ENCODE measurements at places on chromosomes 5 and 9.

- no peak for DNase-seq
These were observed 24.9 kb upstream of the ELAVL2 start for GRCh38 chr9:23850690-23851629.

GRCh38 chr9:13397220-13397619 lies 117.7 kb upstream of the MPDZ start:
- DNase-seq = no peak

DNA sequence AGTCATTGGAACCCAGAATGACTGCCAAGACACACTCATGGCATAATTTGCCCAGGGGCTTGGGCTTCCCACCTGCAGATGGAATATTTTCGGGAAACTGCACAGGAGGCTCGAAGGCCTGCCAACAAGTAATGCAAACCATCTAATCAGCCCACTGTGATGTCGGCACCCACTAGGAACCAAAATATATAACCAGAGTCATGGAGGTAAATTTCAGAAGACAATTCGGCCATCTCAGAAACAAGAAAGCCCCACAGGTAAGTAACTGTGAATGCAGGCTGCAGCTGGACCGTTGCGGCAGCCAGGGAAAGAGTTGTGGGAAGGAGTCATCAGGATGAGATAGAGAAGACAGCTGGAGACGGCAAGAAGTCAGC lies 264.4 kb downstream of the SYK start:
- DNase-seq = no peak

GRCh38 chr5:106174903-106175302 lies 1495.8 kb downstream of the EFNA5 start:
- DNase-seq = no peak

GRCh38 chr5:139971202-139971725 lies 71.8 kb downstream of the NRG2 start:
- DNase-seq = no peak

DNA sequence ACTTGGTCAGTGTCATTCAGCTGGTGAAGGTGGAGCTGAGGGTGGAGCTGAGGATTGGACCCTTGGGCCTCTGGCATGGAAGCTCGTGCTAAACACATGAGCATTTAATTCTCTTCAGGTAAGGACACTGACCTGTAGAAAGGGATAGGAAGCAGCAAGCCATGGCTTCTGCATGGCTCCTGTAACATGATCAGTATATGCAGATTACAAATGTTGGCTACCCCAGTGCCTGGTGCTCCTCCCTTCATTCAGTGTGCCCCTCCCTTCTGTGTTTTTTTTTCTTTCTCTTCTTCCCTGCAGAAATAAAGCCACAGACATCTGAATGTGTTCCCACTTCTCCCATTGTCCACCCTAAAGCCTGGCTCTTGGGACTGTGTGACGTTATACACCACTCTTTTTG lies 52.9 kb downstream of the ARHGAP26 start:
- no peak for DNase-seq

- no peak for DNase-seq
These were observed 7.4 kb upstream of the SPDL1 start for GRCh38 chr5:169576181-169576598.

DNA sequence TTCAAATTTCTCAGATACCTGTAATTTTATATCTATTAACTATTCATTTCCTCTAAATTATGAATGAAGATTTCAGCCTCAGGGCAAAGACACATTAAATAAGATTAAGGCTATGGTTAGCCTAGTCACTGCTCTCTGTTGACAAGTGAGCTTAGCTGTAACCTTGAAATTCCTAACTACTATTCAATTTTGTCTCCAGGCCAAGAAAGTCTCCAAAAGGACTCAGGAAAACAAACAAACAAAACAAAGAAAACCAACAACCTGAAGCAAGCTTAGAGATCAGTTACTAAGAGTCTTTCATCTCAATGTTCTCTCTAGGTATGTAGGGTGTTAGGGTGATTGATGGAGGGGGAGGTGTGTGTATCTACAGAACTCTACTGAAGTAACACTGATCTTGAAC lies 9.6 kb upstream of the CTNNAL1 start:
- no peak for DNase-seq

DNA sequence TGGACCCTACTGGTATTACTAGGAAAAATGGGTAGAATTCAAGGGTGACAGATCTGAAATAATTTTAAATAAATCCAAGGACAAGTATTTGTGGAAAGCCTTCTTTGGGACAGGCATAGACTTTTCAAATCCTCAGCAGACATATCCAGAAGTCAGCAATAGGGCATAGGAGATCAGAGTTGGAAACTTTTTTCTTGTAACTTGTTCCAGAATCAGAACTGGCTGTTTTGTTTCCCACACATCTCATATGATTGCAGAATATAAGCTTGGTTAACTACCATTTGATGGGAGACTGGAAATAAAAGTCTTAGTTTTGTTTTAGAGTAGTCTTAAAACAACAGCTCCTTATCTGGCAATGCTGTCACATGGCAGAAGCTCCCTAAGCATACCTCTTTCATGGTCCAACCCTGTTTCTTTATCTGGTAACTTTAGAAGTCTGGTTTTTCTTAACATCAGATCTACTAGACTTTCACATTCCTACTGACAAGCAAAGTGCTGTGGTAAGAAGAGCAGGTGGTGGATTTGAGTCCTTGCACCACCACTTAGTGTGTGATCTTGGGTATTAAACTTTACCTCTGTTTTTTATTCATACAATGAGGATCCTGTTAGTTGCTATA lies 25.1 kb downstream of the XRCC4 start:
- no peak for DNase-seq

DNA sequence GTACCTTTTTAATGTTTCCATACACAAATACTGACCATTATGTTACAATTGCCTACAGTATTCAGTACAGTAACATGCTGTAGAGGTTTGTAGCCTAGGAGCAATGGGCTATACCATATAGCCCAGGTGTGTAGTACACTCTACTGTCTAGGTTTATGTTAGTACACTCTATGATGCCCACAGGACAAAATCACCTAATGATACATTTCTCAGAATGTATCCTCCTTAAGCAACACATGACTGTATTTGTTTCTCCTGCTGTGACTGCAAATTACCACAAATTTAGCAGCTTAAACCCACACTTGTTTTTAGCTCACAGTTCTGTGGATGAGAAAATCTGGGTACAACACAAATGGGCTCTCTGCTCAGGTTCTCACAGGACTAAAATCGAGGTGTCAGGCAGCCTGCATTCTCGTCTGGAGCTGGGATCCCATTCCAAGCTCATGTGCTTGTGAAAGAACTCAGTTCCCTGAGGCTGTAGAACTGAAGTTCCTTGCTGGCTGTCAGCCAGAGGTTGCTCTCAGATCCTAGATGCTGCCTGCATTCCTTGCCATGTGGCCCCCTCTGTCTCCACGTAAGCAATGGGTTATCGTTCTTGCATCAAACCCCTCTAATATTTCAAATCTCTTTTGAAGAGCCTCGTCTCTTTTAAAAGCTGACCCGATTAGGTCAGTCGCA lies 38.6 kb upstream of the PIK3R1 start:
- no peak for DNase-seq

DNA sequence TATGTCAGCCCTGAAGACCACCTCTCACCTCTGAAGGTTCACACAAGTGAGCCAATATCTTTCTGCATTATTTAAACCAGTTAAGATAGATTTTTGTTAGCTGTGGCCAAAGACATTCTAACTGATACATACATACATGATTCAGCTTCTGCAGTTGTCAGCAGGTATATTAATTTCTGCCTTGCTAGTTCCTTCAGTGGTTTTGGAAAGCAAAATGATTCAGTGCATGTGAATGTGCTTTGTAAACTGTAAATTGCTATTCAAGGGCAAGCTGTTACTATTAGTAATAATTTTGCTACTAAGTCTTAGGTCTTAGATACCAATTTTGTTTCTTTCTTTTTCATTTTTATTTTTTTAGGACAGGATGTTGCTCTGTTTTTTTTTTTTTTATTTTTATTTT lies 89.2 kb upstream of the ERBIN start:
- DNase-seq = no peak

DNA sequence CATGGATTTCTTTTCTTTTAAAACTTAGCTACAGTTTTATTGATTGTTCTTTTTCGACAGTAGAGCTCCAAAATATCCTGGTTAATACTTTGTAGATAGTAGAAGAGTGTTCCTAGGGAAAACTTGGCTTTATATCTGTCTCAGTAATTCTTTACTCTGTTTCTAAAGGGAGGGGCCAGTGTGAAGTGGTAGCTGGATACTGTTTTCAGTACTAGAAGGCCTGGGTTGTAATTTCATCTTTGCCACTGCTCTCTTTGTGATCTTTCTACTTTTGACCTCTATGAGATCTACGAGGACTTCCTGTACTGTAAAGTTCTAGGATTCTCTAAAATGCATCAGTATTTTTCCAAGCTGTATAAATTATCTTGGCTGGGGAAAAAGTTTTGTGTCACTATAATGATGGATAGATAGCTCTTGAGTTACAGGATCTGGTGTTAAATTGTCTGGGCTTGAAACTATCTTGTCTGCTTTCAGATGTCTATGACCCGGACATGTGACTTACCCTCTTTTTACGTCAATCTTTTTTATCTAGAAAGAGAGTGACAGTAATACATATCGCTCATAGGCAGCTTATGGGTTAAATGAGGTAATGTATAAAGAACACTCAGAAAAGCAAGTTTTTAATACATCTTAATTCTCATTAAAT lies 53.6 kb downstream of the PRR16 start:
- no peak for DNase-seq

DNA sequence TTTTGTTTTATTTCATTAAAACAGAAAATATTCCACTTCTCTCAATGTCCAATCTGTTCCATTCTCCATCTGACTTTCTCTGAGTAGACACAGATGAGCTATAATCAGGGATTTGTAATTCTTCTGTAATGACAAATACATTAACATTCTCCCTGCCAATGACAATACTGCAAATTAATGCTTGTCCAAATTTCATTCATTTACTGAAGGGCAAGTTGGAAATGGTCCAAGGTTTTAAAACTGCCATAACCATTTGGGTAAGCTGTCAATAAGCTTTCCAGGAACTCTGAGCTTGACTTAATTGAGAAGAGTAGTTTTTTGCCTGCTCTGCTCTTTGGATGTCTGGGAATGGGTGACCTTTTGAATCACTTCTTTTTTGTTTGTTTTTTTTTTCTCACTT lies 253.5 kb downstream of the DMRTA1 start:
- no peak for DNase-seq

- DNase-seq = peak; percentile 53
These were observed 44.6 kb upstream of the LPCAT1 start for GRCh38 chr5:1568201-1568979.

DNA sequence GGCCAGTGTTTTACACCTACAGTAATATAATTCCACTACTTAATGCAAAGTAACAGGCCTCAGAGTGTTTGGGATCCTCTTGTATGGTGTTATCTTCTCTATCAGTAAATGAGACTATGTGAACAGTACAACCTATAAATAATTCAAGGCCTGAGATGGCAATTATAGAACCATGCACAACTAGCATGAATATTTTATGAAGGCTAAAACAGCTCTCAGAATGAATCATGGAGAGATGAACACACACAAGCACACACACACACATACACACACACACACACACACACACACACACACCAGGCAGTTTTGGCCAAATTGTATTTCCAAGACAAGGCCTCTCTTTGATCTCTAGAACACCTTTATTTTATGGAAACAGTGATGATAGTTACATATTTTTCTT lies 224.9 kb downstream of the EBF1 start:
- DNase-seq = no peak

DNA sequence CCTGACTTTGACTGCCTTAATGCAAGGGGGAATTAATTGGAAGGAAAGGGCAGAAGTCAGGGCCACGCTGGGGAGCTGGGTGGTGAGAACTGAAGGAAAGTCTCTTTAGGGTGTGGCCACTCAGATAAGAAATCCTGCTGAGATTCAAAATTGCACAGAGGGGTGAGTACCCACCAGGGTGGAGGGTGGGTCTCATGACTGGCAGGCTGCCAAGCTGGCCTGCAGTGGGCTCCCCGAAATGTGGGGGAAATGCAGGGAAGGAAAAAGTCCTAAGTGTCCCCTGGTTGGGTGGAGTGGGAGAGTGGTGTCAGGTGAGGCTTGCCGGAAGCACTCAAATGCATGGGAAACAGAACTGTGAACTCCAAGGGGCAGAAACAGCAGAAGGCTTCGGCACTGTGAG lies 24.1 kb downstream of the TSPAN17 start:
- no peak for DNase-seq

GRCh38 chr5:135027697-135028615 lies 6.1 kb downstream of the PITX1 start:
- DNase-seq = no peak

GRCh38 chr5:1523480-1523792 lies 324 bp downstream of the LPCAT1 start:
- peak; percentile 14 for DNase-seq

GRCh38 chr9:1047591-1048230 lies 2.4 kb upstream of the DMRT2 start:
- no peak for DNase-seq

GRCh38 chr5:54243483-54244080 lies 66.8 kb downstream of the ARL15 start:
- peak; percentile 54 for DNase-seq

DNA sequence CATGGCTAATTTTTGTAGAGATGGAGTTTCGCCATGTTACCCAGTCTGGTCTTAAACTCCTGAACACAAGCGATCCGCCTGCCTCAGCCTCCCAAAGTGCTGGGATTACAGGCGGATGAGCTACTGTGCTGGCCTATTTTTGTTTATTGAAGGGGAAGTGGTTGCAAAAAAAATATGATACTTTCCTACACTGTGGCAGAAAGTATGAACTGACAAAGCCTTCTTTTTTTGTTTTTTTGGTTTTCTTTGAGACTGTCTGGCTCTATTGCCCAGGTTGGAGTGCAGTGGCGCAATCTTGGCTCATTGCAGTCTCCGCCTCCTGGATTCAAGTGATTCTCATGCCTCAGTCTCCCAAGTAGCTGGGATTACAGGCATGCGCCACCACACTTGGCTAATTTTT lies 50.9 kb downstream of the OSTF1 start:
- DNase-seq = no peak

GRCh38 chr9:112249277-112249676 lies 74.2 kb upstream of the SUSD1 start:
- DNase-seq = no peak

DNA sequence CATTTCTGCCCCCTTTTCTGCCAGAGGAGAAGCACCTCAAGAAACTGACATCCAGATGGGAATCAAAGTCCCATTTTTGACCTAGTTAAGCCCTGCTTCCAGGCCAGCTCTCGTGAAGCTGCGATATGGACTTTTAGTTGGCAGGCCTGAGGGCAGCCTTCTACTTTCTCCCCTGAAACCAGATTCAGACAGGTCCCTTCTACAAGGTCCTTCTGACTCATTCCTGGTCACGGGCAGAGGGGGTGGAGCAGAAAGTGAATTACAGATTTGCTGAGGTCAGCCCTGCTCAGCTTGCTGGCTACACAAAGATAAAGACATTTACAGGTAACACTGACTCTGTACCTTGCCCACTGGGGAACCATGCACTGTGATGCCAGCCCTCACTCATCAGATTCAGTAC lies 52.8 kb upstream of the TUT7 start:
- DNase-seq = no peak
